SIG-M5 (cell line): ENCODE measurements at places on chromosomes 16 and 17.

DNA sequence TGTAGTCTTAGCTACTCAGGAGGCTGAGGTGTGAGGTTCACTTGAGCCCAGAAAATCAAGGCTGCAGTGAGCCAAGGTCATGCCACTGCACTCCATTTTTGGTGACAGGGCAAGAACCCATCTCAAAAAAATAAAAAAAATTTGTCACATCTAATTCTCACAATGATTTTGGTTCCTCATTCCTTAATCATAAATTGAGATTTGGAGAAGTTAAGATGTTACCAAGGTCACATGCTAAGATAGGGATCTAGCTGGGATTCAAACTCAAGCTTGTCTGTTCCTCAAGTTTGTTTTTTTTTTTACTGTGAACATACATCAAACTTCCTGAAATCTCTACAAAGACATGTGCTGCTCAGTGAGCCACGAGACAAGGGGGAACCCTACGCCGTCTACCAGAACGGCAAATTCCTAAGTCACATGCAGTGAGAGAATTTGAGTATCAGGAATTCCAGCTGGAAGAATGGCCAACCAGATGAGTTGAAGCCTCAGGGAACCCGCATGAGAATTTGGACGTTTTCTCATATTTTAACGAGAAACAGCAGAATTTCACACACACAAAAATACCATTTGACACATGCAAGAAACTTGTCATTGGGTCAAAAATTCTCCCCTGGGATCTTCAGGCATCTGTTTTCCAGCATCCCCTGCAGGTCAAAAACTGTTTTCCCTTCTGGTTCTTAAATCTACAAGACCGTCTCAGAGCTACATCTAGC is 414.1 kb upstream of the GOT2 start:
- DNase-seq, result no peak

DNA sequence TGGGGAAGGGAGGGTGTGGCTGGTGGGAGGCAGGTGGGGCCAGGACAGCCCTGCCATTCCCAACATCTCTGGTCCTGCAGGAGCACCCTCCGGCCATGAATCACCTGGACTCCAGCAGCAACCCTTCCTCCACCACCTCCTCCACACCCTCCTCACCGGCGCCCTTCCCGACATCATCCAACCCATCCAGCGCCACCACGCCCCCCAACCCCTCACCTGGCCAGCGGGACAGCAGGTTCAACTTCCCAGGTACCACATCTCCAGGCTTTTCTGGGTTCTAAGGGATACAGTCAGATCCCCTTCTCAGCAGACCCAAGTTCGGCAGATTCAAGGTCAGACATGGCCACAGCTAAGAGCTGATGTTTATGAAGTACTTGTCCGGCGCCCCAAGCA is 33.8 kb upstream of the LGALS9 start:
- no peak for DNase-seq

GRCh38 chr16:86661706-86662105 is 83.4 kb downstream of the FOXL1 start:
- no peak for DNase-seq

- no peak for DNase-seq
Observed at GRCh38 chr16:75491876-75492275, 3.4 kb downstream of the CHST6 start.

DNA sequence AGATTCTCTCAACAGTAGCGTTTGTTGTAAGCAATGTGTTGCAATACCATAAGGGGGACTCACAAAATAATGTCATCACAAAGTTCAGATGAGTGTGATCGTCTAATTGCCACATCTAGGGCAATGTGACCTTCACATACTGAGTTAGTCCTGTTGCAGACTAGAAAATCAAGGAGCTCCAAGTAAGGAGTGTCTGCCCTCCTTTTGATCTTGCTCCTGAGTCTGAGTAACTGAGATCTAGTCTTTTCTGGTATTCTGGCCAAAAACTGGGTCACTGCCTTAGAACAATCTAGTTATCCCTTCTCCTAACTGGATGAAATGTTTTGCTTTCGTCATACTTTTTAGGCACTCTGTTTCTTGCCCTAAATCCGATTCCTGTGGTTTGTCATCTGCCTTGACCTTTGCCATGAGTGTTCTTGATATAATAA is 712.1 kb downstream of the CDH11 start:
- DNase-seq, result no peak

GRCh38 chr17:44351961-44352827 is 7.1 kb downstream of the GRN start:
- no peak for DNase-seq

DNA sequence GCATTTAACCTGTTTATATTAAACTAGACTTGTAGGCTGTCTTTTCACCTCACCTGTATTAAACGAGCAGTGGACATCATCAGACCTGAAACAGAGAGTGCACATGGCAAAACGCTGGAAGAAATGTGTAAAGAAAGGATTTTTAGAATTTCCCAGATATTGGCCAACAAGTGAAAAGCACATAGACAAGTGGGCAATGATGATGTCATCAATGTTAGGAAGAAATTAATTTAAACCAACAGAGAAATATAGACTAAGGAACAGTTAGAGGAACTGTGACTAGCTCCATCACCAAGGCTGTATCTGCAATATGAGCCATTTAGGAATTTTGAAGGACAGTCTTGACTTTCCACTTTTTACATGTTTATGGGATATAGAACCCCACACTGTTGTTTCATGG is 67.1 kb upstream of the SLC12A3 start:
- DNase-seq, result no peak

GRCh38 chr17:82161216-82161615 is 51.4 kb downstream of the CCDC57 start:
- DNase-seq, result no peak

GRCh38 chr16:1788095-1788707 is 5.3 kb downstream of the IGFALS start:
- no peak for DNase-seq

GRCh38 chr17:42660692-42661345 is 1.7 kb downstream of the TUBG2 start:
- no peak for DNase-seq

GRCh38 chr16:84678541-84678940 is 21.3 kb upstream of the USP10 start:
- DNase-seq, result no peak

DNA sequence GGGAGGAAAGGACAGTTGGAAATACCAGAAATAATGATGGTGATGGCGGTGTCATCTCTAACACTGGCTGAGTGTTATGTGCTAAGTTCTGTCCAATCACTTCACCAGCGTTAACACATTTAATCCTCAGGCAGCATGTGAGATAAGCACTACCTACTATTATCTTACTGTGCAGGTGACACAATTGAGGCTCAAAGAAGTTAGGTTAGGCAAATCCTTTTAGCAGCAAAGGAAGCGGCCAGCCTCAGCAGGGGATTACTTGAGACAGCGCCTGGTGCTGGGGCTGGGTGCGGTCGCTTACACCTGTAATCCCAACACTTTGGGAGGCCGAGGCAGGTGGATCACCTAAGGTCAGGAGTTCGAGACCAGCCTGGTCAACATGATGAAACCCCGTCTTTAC is 18.7 kb upstream of the DHX8 start:
- DNase-seq, result no peak
